Activated naive CD4-positive, alpha-beta T cell (primary cell): ENCODE measurements at places on chromosomes 1 and 21.

DNA sequence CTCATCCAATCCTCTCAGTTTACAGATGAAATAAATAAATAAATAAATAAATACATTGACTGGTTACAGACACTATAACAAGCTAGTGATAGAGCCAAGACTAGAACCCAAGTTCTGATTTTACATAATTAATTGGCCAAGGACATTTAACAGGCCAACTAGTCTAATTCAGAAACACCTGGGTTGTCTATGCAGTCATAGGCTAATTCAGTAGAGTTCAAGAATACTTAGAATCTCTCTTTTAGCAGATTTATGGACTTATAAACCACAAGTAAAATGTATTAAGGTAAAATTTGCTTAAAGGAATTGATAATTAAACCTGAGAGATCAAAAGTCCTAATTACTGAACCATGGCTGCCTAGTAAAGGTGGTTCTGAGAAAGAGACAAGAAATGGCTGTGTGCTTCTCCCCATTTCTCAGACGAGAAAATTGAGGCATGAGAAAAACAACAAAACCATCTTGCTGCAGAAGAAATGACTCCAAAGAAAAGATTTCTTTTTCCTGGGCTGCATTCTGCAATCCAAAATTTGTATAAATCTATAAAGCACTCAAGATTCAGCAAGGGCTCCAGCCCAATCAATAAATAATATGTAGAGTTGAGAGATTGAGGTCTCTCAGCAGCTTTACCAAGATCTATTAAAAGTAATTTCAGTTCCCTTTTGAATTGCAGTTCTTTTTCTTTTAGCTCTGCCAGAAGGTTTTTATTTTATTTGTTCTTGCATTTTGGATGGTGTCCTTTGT, 98.3 kb downstream of the DUSP10 start:
- DNase-seq = no peak

DNA sequence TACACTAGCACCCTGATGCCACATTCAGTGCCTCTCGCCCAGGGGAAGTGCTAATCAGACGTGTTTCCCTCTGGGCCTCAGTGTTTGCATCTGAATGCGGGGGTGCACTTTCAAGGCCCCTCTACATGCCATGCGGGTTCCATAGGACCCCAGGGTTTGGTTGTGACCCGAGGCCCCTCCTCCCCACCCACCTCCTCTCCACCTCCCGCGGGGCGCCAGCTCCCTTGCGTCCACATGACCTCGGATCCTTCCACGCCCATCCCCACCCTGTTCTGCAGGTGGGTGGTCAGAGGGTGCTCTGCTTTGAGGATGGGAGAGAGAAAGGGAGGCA, 5.1 kb upstream of the RUNX3 start:
- no peak for DNase-seq

- no peak for DNase-seq
Observed at GRCh38 chr1:154466921-154467417, 35.0 kb upstream of the TDRD10 start.

DNA sequence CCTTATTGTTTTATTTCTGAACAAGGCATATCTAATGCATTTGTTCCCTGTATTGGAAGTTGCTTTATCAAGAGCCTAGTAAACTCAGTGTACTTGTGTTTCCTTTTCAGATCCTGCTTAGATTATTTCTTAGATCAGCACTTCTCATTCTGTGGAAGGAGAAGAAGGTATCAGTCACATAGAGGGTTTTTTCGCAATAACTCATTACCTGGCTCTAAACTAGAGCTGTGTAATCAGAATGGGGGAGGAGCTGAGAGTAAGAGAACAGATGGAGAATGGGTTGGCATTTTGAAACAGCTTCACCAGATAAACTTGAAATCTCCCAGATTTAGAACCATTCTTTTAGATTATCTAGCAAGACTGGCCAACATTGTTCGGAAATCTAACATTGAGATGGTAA, 11.0 kb downstream of the AHCYL1 start:
- DNase-seq = no peak

GRCh38 chr1:206895837-206896242, 1.4 kb upstream of the IL24 start:
- DNase-seq = no peak

GRCh38 chr1:17725084-17725719, 29.9 kb upstream of the ACTL8 start:
- no peak for DNase-seq

DNA sequence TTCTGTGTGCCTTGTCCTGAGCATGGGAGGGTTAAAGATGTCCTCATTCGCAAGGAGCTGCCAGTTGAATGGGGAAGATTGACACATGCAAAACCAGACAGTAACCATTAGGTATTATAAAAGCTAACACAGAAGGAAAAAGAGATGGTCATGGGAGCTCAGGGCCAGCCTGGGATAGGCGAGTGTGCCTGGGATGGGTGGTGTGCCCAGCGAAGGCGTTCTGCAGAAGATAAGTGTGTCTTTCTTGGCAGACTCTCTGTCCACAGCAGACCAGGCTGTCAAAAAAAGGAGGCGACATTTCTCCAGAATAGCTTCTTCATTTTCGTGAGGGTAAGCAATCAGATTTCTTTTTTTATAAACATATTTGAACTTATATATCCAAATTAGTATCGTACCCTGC, 14.1 kb downstream of the PGM1 start:
- DNase-seq = no peak

DNA sequence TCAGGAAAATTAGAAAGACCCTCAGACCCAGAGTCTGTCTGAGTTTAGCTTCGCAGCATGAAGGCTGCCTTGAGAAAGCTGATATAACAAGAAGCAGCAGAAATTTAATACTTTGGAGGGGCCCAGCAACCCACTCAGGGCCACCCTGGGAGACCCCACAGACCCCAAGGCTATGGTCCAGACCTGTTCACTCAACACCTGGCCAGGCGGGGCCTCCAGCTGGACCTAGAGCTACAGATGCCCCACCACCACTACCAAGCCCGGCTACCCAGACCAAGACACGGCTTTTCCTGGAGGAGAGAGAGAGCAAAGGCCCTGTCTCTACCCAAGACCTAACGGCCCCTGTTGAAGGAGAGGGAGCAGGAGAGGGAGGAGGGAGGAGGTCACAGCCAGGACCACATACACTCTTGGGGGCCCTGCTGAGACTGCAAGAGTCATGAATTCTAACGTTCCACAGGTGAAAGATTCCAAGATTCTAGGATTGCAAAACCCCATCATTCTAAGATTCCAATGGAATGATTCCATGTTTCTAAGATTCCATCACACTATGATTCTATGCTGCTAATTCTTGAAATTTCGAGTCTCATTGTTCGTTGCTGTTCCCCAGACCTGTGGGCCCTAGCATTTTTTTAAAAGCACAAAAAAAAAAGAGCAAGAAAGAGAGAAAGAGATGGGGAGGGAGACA, 53.2 kb downstream of the LACTBL1 start:
- DNase-seq = no peak

- no peak for DNase-seq
Observed at GRCh38 chr1:247322849-247323586, 8.6 kb downstream of the ZNF496 start.

DNA sequence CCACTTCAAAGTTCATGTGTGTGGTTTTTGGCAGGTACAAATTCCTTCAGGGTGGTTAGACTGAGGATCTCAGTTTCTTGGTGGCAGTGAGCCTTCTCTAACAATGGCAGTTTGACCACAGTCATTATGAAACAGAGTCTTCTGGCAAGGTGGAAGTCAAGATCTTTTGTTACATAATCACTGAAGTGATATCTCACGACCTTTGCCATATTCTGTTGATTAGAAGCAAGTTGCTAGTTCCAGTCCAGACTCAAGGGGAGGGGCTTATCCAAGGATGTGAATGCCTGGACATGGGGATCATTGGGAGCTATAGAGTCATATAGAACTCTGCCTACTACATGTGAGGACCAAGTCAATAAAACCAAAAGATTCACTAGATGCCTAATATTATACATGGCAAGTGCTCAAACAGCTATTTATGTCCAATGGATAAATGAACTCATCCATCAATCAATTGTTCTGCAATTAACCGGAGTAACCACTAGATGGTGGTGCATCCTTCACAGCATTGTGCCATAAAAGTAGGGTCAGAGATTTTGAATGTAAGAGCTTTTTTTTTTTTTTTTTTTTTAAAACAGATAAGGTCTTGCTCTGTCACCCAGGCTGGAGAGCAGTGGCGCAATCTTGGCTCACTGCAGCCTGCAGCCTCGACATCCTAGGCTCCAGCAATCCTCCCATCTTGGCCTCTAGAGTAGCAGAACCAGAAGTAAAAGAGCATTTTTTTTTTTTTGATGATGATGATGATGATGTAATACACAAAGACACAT, 131.9 kb downstream of the CRB1 start:
- DNase-seq = no peak

- DNase-seq = no peak
Observed at GRCh38 chr21:27292783-27293182, 325.9 kb upstream of the ADAMTS5 start.

GRCh38 chr1:207430602-207431001, 23.5 kb upstream of the CR2 start:
- DNase-seq = no peak

DNA sequence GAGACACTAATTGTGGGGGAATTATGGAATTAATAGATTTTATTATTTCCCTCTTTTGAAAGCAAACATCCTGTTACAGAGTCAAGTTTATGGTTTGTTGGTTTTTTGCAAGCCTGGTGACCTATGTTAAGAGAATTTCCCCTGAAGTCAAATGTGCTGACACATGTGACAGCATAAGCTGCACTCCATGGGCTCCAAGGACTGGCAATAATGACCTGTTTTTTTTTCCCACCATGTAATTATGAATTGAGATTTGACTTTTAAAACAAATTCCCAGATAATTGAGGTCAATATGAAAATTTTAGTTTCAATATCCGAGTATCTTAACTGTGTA, 242.5 kb upstream of the SGIP1 start:
- DNase-seq = no peak

DNA sequence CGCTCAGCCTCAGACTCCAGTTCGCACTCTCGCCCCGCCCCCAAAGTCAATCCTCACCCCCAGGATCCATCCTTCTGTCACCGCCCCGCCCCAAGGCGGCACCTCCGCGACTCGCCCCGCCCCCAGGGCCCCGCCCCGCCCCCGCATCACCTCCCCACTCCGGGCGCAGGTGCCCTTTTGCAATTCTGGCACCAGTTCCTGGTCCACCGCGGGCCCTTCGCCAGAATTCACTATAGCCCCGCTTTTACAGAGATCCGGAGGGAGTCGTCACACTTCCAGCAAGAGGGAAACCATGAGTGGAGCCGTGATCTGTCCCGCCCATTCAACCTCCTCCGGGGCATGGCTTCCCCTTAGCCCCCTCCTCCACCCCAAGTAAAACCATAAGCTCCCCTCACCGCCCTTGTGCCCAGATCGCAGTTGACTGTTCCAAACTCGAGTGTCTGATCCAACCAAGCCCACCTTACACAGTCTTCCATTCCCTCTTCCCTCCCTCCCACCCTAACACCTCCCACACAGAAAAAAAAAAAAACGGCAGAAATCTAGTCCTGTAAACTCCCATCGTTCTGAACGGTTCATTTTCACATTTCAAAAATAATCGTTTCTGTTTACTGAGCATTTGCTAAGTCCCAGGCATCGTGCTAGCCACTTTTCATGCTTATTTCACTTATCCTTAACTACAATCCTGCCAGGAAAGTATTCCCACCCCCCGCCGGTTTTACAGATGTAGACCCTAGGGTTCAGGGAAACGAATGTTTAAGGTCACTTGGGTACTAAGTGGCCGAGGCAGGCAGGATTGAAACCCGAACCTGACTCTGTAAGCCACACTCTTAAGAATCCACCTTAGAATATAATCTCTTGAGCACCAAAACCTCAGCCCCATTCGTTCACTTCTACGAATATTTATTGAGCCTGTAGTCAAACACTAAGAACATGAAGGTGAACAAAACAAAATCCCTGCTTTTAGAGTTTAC, 1.3 kb upstream of the DNAJC16 start:
- no peak for DNase-seq

- no peak for DNase-seq
Observed at GRCh38 chr1:60936163-60936562, 146.2 kb upstream of the NFIA start.

- DNase-seq = no peak
Observed at GRCh38 chr1:207856276-207857023, 54.5 kb downstream of the CD34 start.

- DNase-seq = no peak
Observed at GRCh38 chr1:198966519-198966918, 327.7 kb downstream of the PTPRC start.
